Cardiac muscle cell (in vitro differentiated cells and primary cell): ENCODE measurements at places on chromosomes 1 and 21. TPM values are rescaled to one million over a fixed set of nuclear protein-coding genes. Genes with fewer than 3 reads are reported as not detected.
A peak's percentile ranks its signal among the peaks of the same experiment; 100 is the strongest.

The KANK4 gene
- 0.65 and 2.8 TPM in 2 replicates for polyA plus RNA-seq

The PLEKHN1 gene
- 0.60 TPM in 2 replicates for polyA plus RNA-seq

The PERM1 gene
- 0.71 and 0.77 TPM in 2 replicates for polyA plus RNA-seq

The LHX8 gene
- 0.47 and 1.9 TPM in 2 replicates for polyA plus RNA-seq

The LMOD1 gene
- 27.4 and 47.9 TPM in 2 replicates for polyA plus RNA-seq

The NLRP3 gene
- polyA plus RNA-seq: not detected in 2 replicates

The SMIM11 gene
- 7.3 and 11.0 TPM in 2 replicates for polyA plus RNA-seq

The APH1A gene
- 29.5 and 35.5 TPM in 2 replicates for polyA plus RNA-seq

The BTBD8 gene
- polyA plus RNA-seq: 2.7 and 3.1 TPM in 2 replicates

The SAMD13 gene
- 4.9 and 6.1 TPM in 2 replicates for polyA plus RNA-seq

The PRKAA2 gene
- 6.4 and 10.2 TPM in 2 replicates for polyA plus RNA-seq

The ITGB3BP gene
- polyA plus RNA-seq: 21.0 and 22.0 TPM in 2 replicates

DNA sequence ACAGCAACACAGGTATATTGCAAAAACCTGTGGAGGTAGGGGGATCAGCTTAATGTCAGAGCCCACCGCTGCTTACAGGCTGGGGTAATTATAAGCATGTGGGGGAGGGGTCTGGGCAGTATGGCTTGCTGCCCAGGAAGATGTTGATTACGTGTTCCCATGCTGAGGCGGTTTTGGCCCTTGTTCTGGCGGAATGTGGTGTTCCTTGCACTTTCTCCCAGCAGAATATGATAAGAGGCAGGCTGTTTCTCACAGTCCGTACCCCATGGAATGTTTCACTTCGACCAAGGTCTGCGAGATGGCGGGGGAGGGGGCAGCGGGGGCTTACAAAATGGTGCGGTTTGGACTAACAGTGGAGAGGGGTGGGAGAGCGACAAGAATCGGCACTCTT lies 9.8 kb upstream of the HPCAL4 start:
- DNase-seq: peak; percentile 93

- no peak for DNase-seq
Observed at GRCh38 chr1:203124546-203125317, 2.8 kb upstream of the ADORA1 start.

DNA sequence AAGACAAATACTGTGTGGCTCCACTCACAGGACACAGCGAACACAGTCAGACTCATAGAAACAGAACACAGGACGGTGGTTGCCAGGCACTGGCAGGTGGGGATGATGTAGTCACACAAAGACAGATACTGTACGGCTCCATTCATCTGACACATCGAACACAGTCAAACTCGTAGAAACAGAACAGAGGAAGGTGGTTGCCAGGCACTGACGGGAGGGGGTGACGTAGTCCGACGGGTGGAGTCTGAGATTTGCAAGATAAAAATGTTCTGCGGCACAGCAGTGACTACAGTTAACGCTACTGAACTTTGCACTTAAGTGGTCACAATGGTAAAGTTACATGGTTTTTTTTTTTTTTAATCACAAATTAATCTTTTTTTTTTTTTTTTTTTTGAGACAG lies 18.7 kb downstream of the C21orf58 start:
- DNase-seq: no peak

DNA sequence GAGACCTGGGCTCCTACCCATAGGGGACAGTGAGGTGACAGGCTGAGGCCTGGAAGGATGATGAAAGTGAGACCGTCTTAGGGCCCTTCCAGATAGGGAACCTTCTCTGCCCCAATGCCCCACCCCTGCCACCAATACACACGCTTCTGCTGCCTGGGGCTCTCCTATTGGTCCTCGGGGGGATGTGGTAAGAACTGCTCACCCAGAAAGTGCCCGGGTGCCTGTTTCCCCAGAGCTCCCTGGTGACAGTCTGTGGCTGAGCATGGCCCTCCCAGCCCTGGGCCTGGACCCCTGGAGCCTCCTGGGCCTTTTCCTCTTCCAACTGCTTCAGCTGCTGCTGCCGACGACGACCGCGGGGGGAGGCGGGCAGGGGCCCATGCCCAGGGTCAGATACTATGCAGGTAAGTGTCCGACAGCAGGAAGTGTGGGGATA lies 948 bp downstream of the SEMA4A start:
- no peak for DNase-seq

DNA sequence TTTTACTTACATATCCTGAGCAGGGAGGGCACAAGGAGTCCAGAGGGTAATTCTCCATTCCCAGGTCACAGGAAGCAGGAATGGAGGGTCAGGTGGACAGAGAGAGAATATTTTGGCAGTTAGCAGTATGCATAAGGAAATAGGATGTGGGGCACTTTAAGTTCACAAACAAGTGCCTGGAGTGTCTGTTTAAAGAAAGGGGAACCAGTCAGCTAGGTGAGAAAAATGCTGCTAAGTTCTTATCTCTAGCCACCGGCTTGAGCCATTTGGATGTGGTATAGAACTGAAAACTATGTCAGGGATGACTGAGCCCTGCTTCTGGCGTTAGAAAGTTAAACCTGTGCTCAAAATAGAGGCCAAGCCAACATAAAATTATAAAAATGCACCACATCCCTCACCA lies 739.7 kb upstream of the NCAM2 start:
- no peak for DNase-seq

DNA sequence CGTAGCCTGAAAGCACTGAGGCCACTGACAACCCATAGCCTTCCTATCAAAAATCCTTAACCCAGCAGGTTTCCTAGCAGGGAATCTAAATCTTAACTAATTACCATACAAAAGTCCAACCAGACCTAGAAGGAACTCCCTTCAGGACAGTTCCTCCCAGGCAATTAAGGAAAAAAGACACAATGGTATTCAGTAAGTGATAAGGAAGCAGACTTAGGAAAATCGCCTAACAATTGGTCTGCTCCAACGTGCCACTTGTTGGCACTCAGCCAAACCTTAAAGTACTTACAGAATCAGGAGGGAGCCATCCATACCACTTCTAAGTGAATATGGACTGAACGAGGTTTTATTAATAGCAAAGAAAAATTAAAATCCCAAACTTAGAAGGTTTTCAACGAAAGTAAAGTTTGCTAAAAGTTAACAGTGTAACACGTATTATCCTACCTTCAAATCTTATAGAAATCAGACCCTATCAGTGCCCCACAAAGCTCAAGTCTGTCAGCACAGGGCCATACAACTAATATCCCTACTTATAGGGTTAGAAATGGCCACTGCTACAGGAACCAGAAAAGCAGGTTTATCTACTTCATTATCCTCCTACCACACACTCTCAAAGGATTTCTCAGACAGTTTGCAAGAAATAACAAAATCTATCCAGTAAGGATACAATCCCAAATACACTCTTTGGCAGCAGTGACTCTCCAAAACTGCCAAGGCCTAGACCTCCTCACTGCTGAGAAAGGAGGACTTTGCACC lies 29.0 kb downstream of the SPATA6 start:
- DNase-seq: peak; percentile 3

- DNase-seq: no peak
Observed at GRCh38 chr1:101257500-101258325, 20.9 kb downstream of the S1PR1 start.

DNA sequence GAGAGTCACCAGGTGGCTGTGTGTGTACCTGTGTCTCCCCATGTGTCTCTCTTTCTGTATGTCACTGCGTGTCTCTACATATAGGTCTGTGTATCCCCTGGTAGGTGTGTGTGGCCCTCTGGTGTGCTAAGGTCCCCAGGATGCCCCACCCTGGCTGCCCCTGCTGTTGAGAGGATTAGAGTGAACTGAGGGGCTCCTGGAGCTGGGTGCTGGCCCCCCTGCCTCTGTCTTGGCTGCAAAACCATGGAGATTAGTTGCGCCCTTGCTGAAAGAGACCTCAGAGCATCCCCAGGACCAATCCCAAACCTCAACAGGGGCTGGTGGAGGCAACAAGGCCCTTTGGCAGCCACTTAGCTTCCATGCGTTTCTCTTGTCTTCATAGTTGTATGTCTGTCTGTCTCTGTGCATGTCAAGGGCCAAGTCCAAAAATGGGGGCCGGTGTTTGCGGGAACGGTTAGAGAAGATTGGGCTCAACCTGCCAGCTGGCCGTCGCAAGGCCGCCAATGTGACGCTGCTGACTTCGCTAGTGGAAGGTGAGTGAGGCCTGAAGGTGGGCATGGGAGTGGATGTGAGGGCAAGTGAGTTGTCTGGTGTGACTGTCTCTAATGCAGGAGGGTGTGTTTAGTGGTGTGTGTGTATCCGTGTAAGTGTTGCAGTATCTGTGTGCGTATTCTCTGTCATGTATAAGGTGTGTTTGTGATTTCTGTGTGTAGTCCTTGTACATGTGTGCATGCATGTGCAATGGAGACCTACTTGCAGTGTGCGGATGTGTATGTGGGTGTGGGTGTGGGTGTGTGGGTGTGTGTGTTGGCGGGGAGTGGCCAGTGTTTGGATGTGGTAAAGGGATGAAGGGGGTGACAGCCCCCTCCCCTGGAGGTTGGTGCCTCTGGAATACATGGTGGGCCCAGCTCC lies 16.7 kb downstream of the TFAP2E start:
- DNase-seq: no peak

- no peak for DNase-seq
Observed at GRCh38 chr1:198657550-198658064, 18.8 kb downstream of the PTPRC start.

- DNase-seq: no peak
Observed at GRCh38 chr1:228851618-228852017, 116.3 kb downstream of the RHOU start.

GRCh38 chr1:63955370-63956145 lies 181.7 kb downstream of the ROR1 start:
- DNase-seq: no peak

DNA sequence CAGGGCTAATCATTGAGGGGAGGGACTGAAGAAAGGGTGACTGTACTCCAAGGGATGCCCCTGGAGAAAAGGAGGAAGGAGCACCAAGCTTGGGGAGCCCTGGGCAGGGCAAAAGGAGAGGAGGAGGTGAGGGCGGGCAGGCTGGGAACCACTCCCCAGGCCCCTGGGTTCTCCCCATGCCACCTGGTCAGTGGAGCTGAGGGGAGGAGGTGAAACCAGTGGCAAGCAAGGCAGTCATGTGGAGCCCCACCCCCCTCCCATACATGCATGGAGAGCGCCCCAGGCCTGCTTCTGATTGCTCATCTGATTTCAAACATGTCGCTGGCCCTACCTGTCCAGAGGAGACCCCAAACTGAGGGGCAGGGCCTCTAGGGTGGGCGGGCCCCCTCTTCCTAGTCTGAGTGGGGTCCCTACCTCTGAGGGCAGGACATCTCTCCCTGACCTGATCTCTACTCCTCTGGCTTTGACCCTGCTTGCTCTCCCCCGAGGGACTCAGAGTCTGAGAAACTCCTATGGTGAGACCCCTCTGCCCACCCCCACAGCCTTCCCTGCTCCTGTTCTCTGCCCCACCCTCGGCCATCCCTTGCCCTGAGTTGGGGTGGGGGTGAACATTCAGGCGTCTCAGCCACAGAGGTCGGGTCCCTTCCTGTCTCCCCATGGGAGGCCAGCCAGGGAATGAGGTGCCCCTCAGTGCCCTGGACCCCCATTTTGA lies 18.6 kb downstream of the INSRR start:
- DNase-seq: no peak

- DNase-seq: peak; percentile 68
Observed at GRCh38 chr1:202998836-202999750, 8.1 kb upstream of the TMEM183A start.

- no peak for DNase-seq
Observed at GRCh38 chr1:225815526-225816178, 5.7 kb downstream of the EPHX1 start.

DNA sequence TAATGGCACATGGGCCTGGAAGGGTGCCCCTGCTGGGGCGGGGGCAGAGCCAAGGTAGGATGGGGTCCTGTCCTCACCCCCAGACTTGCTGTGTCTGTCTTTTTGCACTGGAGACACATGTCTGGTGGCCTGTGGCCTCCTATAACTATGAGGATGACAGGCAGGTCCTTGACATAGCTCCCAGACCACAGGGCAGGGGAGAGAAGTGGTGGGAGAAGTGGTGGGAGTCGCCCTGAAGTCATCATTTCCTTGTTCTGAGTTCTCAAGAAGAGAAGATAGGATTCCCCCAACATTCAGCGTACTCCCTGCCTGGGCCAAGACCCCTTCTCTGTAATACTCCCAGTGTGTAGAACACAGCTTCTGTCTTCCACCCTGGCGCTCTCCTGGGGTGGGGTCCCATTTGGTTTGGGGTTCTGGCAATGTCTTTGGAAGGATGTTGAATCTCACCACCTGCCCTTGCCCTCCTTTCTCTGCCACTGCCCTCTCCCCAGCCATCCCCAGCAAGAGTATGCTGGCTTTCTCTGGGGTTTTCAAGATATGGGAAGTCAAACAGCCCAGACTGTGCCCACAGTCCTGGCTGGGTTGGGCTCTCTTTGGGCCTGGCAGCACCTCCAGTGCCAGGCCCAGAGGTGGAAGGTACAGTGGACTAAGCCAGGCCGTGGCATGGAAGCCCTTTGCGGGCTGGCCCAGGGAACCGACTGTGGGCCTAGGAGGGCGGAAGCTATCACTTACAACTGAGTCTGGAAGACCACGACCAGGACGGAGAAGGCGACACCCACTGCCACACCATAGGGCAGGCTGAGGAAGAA lies 19.4 kb downstream of the SLC26A9 start:
- DNase-seq: no peak

DNA sequence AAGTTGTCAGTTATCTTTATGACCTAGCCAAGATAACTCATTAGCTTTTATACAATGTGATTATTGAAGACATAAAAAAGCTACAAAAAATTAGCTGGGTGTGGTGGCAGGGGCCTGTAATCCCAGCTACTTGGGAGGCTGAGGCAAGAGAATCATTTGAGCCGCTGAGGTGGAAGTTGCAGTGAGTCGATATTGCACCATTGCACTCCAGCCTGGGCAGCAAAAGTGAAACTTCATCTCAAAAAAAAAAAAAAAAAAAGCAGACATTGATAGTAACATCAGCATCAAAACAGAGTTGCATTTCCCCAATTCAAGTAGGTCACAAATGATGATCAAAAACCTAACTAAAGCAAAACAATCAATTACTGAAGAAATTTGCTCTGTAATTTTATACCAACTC lies 191.4 kb downstream of the PTGER3 start:
- no peak for DNase-seq

GRCh38 chr1:4653328-4653660 lies 1.1 kb upstream of the AJAP1 start:
- no peak for DNase-seq

GRCh38 chr1:192732787-192733186 lies 76.1 kb upstream of the RGS2 start:
- DNase-seq: no peak

GRCh38 chr1:9438431-9439073 lies 100.7 kb upstream of the SLC25A33 start:
- DNase-seq: no peak

DNA sequence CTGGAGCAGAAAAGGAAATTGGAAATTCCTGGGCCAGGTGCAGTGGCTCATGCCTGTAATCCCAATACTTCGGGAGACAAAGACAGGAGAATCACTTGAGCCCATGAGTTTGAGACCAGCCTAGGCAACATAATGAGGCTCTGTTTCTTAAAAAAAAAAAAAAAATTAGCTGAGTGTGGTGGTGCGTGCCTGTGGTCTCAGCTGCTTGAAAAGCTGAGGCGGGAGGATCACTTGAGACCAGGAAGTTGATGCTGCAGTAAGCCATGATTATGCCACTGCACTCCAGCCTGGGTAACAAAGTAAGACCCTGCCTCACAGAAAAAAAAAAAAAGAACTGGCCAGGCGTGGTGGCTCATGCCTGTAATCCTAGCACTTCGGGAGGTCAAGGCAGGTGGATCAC lies 56.7 kb downstream of the SRSF11 start:
- no peak for DNase-seq

GRCh38 chr1:162113419-162113818 lies 43.9 kb downstream of the NOS1AP start:
- DNase-seq: no peak

- DNase-seq: no peak
Observed at GRCh38 chr1:53731779-53732305, 7.1 kb downstream of the GLIS1 start.

GRCh38 chr1:162236618-162237017 lies 140.0 kb downstream of the SPATA46 start:
- no peak for DNase-seq

- no peak for DNase-seq
Observed at GRCh38 chr1:198669023-198669698, 30.3 kb downstream of the PTPRC start.
